SIG-M5 (cell line): ENCODE measurements at places on chromosomes 6 and 20.

- no peak for DNase-seq
These were observed 595.3 kb upstream of the ADGRB3 start for GRCh38 chr6:68039641-68040311.

DNA sequence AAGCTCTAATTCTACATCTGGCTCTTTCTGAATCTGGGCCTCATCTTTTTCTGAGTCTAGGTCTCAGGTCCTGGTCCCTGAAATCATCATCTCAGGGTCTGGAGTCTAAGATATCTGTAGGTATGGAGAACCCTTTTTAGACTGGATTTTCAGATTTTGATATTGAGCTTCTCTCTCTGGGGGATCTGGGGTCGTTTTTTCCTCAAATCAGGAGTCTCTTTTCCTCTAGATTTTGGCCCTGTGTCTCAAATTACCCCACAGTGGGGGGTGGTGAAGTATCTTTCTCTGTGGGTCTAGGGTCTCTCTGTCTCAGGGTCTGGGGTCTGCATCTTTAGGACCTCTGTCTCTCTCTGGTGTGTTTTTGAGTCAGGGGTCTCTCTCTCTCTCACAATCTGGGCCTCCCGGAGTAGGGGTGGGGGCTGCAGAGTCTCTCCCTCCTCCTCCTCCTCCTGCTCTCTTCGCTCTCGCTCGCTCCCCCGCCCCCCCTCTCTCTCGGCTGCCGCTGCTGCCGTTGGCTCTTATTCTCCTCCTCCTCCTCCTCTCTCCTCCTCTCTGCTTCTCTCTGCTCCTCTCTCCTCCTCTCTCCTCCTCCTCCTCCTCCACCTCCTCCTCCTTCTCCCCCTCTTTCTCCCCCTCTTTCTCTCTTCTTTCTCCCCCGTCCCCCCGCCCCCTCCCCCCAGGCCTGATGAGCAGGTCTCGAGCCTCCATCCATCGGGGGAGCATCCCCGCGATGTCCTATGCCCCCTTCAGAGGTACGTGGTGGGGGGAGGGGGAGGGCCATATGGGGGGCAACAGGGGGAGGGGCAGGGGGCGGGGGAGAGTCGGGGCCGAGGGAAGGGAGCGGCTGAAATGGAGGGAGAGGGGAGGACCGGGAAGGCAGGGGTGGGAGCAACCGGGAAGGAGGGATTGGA, at the start of gene SYNGAP1:
Gene SYNGAP1 (plus strand): TSS at position 486 of the 911 bp plus-strand sequence. CDS start 200 bp downstream, at position 686.
- no peak for DNase-seq

DNA sequence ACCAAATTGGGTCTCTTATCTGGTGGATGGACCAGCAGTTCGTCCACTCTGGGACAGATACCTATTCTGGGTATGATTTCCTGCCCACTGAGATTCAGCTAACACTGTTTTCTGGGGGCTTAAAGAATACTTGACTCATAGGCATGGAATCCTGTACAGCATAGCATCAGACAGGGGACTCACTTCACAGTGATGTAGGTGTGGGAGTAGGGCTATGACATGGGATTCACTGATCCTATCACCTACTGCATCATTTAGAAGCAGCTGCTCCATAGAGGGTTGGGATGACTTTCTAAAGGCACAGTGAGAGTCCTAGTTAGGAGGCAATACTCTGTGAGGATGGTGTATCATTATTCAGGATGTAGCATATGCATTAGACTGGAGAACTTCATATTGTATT, 74.5 kb upstream of the AHI1 start:
- no peak for DNase-seq

DNA sequence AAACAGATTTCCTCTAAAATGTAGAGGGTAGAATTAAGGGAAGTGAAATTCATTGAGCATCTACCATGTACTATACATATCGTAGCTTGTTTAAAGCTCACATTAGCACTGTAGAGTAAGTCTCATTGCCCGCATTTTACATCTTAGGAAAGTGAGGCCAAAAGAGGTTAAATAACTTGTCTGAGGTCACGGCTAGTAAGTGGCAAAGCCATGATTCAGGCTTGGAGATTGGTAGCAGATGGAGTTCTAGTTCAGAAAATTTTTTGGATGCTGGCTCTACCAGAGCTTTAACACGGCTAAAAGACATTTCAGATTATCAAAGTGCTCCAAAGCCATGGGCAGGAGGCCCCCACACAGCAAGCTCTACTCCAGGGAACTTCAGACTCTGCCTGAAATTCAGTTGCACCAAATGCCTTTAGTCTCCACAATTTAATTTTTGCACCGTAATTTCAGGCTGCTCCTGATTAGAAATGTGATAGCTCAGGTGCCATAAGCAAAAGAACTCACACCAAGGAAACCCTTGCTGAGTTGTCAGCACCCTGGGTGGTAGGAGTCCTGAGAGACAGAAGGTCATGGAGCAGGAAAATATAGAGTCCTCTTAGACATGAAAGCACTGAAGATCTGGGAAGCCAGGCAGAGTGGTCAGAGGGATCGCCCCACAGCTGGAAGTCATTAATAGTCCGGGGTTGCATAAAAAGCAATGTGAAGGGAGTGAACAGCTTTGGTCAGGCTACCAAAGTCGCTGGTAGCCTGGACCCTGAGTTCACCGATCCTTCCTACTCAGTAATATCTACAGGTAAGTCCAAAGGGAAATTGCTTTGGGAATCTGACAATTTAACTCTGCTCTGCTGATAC, 55.2 kb upstream of the ASIP start:
- DNase-seq = no peak

DNA sequence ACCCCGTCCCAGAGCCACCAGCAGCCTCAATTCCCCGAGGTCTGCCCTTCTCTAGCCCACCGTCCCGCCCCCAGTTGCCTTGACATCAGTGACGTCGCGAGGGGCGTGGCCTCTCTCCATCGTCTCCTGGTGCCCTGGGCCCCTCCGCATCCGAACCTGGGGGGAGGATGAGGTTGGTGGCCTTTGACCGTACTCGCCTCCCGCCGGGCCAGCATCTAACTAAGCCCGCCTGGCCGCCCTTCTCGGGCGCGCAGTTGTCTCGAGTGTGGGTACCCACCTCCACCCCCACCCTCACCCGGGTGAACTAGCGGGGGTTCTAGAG, 5.5 kb upstream of the ARMC12 start:
- DNase-seq = no peak

- DNase-seq = no peak
These were observed 539.4 kb downstream of the DOK5 start for GRCh38 chr20:55014766-55015165.

- DNase-seq = no peak
These were observed 26.5 kb downstream of the PTPRK start for GRCh38 chr6:128493877-128494276.

GRCh38 chr6:27514906-27515495, 42.1 kb upstream of the ZNF184 start:
- DNase-seq = no peak

GRCh38 chr20:29408034-29408695, 1849.3 kb upstream of the DEFB115 start:
- no peak for DNase-seq
